Astrocyte (in vitro differentiated cells and primary cell): ENCODE measurements at places on chromosomes 11 and 22. TPM values are rescaled to one million over a fixed set of nuclear protein-coding genes. Genes with fewer than 3 reads are reported as not detected.

Gene DDIAS
- total RNA-seq = 2.6 and 4.0 TPM in 2 replicates

Gene MICAL3
- total RNA-seq = 101 and 113 TPM in 2 replicates

Gene PANX2
- 2.3 and 2.8 TPM in 2 replicates for total RNA-seq

Gene DDI1
- total RNA-seq = not detected in 2 replicates

Gene PIH1D2
- total RNA-seq = 1.0 and 1.3 TPM in 2 replicates

Gene ARHGAP32
- total RNA-seq = 20.6 and 21.6 TPM in 2 replicates

Gene KDM4E
- total RNA-seq = 0.41 TPM in 1 of 2 replicates, not detected in the other

Gene OSBP2
- 0.48 and 0.89 TPM in 2 replicates for total RNA-seq

Gene PNPLA3
- total RNA-seq = 8.3 and 10.8 TPM in 2 replicates

Gene GLYAT
- not detected in 2 replicates for total RNA-seq

Gene MMP11
- total RNA-seq = 12.2 and 23.7 TPM in 2 replicates

Gene OR6T1
- not detected in 2 replicates for total RNA-seq

Gene C1QTNF4
- 0.20 TPM in 1 of 2 replicates, not detected in the other for total RNA-seq

Gene DPAGT1
- 44.1 and 47.1 TPM in 2 replicates for total RNA-seq

Gene GGTLC2
- total RNA-seq = not detected in 2 replicates
